NCI-H446 (cell line): ENCODE measurements at places on chromosomes 6 and 20.

DNA sequence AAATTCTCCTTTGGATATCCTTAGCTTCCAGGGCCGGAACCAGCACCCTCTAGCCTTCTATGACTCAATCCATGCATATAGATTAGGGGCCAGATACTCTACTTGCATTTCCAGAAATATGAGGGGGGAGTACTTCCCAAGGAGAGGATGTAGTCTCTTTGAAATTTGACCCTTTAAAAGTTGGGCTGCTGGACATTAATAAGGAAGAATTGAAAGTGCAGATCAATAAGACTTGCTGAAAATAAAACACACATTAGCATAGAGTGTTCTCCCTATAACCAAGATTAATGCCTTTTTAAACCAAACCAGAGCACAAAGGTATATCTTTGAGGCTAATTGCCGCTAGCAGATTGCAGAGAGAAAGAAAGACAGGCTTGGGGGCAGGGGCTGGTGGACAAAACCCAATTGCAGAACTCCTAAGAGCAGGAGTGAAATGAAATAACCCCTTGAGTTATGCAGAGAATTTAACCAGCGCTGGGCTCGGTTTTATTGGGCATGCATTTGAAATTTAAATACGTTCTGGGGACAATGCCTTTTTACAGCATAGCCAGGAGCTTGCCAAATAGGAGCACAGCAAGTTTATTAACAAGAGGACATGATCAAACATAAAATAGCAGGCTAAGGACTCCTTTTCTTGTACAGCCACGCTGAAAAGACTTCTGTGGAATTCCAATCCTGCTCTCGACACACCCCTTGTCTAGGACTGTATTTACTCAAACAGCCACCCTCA lies 108.2 kb upstream of the SALL4 start:
- DNase-seq: no peak

GRCh38 chr6:11653028-11653583 lies 115.6 kb downstream of the TMEM170B start:
- no peak for DNase-seq

GRCh38 chr6:81253821-81254220 lies 498.7 kb downstream of the TENT5A start:
- DNase-seq: no peak

DNA sequence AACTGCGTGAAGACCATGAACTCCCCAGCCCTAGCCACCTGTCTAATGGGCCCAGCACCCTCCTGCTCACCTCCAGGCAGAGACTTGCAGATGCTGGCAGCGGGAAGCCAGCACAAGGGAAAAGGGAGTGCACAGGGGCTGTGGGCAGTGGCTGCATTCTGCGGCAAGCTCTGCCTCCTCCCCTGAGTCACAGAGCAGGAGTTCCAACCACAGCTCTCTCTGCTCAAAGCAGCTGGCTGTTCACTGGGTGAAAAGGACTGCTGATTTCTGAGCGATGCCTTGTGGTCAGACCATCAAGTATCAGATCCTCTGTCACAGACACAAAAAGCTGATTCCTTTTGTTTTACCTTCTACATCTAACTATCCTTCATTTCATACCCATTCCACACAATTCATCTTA lies 10.5 kb downstream of the NKX2-2 start:
- DNase-seq: no peak

- DNase-seq: no peak
Measured at GRCh38 chr20:37797669-37798175, 103.9 kb downstream of the CTNNBL1 start.

GRCh38 chr6:85684133-85684808 lies 41.6 kb upstream of the SYNCRIP start:
- no peak for DNase-seq
